ENCODE measurements at places on chromosomes 5 and 9.

GRCh38 chr5:126402621-126403555 lies 20.3 kb upstream of the GRAMD2B start:
- DNase-seq, result no peak

DNA sequence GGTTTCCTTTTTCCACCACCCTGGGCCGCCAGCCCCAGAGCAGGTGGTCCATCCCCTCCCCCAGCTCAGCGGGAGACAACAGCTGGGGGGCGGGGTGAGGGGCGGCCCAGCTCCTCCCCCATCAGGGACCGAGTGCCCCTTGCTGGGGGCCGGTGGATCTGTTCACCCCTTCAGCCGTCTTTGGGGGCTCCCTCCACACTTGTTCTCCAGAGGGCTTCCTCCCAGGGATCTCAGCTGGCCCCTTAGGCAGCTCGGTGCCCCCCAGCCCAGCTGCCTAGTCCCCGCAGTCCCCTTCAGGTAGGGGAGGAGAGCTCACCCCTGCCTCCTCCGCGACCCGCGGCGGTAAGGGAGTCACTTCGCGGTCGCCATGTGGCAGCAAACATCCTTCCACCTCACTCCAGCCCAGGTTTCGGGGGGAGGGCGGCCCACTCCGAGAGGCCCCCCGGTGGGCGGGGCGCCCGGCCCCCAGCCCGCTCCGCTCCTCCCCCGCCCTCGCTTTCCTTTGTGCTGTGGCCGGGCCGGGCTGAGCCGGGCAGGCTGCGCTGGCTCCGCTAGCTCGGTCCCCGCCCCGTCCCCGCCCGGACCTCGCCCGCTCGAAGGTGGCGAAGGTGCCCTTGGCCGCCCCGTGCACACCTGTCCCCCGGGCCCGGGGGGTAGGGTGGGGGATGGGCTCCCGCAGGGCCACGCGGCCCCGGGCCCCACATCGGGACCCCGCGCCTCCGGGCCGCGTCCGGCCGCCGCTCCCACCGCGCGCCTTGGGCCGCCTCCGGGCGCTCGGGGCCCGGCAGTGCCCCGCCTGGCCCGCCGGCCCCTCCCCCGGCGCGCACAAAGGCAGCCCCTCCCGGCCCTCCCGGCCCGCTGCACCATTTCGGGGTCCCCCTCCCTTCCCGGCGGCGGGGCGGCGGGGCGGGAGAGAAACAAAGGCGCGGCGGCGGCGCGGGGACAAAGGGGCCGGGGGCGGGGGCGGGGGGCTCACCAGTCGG lies 683 bp downstream of the DBN1 start:
- no peak for DNase-seq

- no peak for DNase-seq
Measured at GRCh38 chr9:87682618-87683017, 43.3 kb upstream of the CTSL start.

- DNase-seq, result no peak
Measured at GRCh38 chr5:133145436-133146170, 93.8 kb downstream of the HSPA4 start.

Measured in activated CD4-positive, CD25-positive, alpha-beta regulatory T cell treated with anti-CD3 and anti-CD28 coated beads, Interleukin-2, amount 50 U/mL, for 72 hours (primary cell).